Uterus (tissue), 4 donors: ENCODE measurements at places on chromosomes 12 and 14. TPM values are rescaled to one million over a fixed set of nuclear protein-coding genes. Genes with fewer than 3 reads are reported as not detected.

KRT6A gene
- total RNA-seq, result 1.7 TPM

OR10P1 gene
- not detected for total RNA-seq

RAB35 gene
- 43.9 TPM for total RNA-seq

- H3K4me1 ChIP-seq, result no peaks in the 10 kb centered on the region
- H3K27me3 ChIP-seq, result no peaks in the 10 kb centered on the region
- no peak overlapping the region for H3K27ac ChIP-seq
- no peak overlapping the region for H3K4me3 ChIP-seq
- no peak for DNase-seq
- no peaks in the 10 kb centered on the region for H3K36me3 ChIP-seq
Observed at GRCh38 chr12:18689771-18690170, 48.0 kb downstream of the PLCZ1 start.

- no peaks in the 10 kb centered on the region for H3K4me1 ChIP-seq
- H3K36me3 ChIP-seq, result no peaks in the 10 kb centered on the region
- no peaks in the 10 kb centered on the region for H3K27me3 ChIP-seq
- H3K27ac ChIP-seq, result no peak overlapping the region
- DNase-seq, result no peak
Observed at GRCh38 chr14:33967138-33967537, 16.3 kb upstream of the EGLN3 start.

DNA sequence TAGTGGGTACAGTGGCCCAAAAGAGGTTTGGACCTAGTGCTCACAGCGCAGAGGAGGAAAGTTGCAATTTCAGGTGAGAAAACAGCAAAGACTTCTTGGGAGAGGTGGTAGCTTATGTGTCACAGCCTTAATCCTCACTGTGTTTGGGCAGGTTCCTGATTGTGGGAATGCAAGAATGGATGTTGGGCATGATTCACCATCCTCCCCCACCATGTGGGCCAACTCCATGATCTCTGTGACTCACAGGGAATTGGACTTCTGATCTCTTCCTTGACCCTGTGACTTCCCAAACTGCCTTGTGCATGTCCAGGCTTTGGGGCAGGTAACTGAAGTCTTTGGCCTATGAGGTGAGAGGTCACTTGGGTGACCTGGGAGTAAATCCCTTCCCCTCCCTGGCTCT is 1.8 kb upstream of the CHST11 start:
- H3K4me1 ChIP-seq, result no peaks in the 10 kb centered on the region
- H3K27me3 ChIP-seq, result no peaks in the 10 kb centered on the region
- no peak overlapping the region for H3K27ac ChIP-seq
- DNase-seq, result no peak
- H3K4me3 ChIP-seq, result no peak overlapping the region

DNA sequence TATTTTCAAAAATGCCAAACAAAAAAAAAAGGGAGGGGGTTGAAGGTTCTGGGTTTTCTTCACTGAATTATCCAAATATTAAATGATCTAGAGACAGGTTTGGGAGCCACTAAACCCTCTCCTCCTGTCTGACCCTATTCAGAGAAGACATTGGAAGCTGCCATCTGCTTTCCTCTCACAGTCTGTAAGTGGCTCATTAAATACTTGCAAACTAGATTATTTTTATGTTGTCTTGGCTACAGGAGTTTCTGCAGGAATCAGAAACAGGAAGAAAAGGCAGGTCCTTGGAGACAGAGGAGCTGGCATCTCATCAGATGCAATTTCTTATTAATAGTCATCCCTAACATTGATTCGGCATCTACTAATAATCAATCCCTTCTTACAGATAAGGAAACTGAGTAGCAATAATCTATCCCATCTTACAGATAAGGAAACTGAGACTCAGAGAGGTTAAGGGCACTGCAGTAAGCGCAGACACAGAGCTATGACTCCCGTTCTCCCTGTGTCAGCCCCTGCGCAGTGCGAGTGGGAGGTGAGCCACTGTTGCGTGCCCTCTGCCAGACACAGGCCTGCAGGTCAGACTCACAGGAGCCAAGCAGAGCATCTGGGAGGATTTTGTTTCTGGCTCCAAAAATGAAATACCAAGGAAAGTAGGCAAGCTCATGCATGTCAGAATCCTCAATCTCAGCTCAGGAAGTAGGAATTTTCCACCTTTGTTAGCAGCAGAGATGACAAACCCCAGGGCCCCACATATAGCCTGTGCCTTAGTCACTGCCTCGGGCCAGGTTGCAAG is 11.0 kb downstream of the BDKRB2 start:
- no peak overlapping the region for H3K4me3 ChIP-seq
- H3K36me3 ChIP-seq, result no peaks in the 10 kb centered on the region
- no peak overlapping the region for H3K27ac ChIP-seq
- no peaks in the 10 kb centered on the region for H3K27me3 ChIP-seq
- no peaks in the 10 kb centered on the region for H3K4me1 ChIP-seq

GRCh38 chr12:9027161-9028059 is 38.1 kb downstream of the KLRG1 start:
- no peak overlapping the region for H3K4me3 ChIP-seq
- no peaks in the 10 kb centered on the region for H3K4me1 ChIP-seq
- no peak for DNase-seq
- no peaks in the 10 kb centered on the region for H3K27me3 ChIP-seq

GRCh38 chr14:30921305-30921704 is 46.9 kb downstream of the COCH start:
- no peaks in the 10 kb centered on the region for H3K4me1 ChIP-seq
- no peaks in the 10 kb centered on the region for H3K36me3 ChIP-seq
- H3K4me3 ChIP-seq, result no peak overlapping the region
- H3K27me3 ChIP-seq, result no peaks in the 10 kb centered on the region
- no peak overlapping the region for H3K27ac ChIP-seq
- DNase-seq, result no peak
